Ecto neural progenitor cell (in vitro differentiated cells): ENCODE measurements at places on chromosomes 2 and 18.

GRCh38 chr2:229719926-229720647, 5.7 kb upstream of the DNER start:
- DNase-seq, result no peak

- DNase-seq, result no peak
These were observed 32.2 kb upstream of the AMMECR1L start for GRCh38 chr2:127917916-127918315.

- DNase-seq, result no peak
These were observed 547.0 kb upstream of the ACVR2A start for GRCh38 chr2:147297820-147298219.

GRCh38 chr2:234911271-234911670, 40.5 kb upstream of the SH3BP4 start:
- no peak for DNase-seq

- DNase-seq, result no peak
These were observed at the start of gene DYTN for GRCh38 chr2:206718296-206718695. DYTN (minus strand) TSS chr2:206718396; CDS start chr2:206718279, 117 bp downstream.

GRCh38 chr18:5144629-5145028, 52.4 kb downstream of the AKAIN1 start:
- no peak for DNase-seq

DNA sequence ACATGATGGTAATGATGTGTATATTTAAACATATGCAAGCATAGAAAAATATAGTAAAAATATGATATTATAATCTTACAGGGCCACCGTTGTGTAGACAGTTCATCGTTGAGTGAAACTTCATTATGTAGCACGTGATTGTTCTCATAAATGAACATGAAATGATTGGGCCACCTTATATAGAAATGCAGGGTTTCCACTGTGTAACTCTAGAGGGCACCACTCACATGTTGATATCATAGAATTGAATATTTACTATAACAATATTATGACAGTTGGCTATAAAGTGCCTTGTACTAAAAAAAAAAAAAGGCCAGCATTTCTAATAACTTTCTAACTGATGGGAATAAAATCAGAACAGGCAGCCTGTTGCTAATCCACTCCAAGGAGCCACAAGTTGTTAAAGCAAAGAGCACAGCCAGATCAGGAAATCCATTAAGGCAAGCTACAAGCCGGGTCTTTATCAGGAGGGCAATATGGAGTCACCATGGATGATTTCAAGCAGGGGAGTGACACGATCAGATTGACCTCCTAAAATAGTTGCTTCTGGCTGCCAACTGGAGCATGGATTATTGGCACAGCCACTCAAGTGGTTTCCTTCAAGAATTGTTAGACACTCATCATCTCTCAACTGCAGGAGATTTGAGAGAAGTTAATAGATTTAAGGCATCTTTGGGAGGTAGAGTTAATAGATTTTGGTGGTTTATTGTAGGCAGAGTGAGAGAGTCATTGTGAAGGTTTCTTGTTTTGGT, 16.7 kb downstream of the IL1F10 start:
- no peak for DNase-seq

DNA sequence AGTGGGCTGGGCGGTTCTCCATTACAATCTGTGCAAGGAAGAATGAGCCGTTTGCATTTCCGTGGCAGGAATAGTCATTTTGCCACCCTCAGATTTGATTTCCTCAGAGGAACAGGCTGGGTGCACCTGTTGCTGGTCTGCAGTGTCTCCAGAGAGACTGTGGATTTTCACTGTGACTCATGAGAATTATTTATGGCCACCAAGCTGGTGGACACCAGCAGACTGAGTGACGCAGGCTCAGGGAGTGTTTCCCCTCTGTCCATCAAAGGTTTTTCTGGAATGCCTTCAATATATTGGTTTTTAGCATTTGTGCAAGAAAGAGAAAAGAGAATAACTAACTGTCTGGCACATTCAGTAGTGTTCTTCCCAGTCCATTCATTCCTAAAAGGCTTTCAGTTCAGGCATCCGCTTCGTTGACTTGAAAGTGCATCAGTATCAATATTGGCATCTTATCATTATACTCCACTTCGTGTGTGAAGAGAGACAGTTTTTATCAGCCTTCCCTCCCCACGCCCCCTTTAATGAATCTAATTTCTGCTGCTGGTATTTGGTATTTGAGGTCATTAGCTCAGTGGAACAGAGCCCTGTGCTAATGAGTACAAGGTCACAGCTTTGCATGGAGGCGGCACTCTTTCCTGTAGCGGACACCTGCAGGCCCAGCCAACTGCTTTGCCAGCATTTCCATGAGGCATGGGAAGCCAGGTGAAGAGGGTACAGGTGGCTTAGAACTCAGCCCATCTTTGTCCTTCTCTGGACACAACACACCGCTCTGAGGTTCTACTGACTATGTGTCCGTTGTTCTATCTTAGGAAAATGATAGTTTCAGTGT, 39.9 kb downstream of the PRKCE start:
- no peak for DNase-seq

GRCh38 chr2:31240381-31241365, 6.7 kb downstream of the EHD3 start:
- no peak for DNase-seq

- DNase-seq, result no peak
These were observed 34.5 kb upstream of the SIX3 start for GRCh38 chr2:44906972-44907371.
